Esophagus squamous epithelium (tissue), 5 donors: ENCODE measurements at places on chromosomes 12 and 14.

DNA sequence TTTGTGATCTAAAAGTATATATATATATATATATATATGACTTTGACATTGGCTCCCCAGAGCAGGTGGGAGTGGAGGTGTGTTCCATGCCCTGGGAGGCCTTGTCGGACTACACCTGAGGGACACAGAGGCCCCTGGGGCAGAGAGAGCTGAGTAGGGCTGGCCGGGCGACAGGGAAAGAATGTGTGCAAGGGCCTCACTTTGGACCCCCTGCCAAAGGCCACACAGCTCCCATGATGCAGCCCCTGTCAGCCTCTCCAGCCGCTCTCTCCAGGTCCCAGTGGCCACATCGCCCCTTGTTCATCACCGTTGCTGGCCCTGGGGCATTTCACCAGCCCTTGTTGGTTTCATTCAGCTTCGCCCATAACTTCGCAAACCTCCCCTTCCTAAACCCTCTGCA, 123.9 kb downstream of the BCL11B start:
- DNase-seq: no peak

- no peak for DNase-seq
Measured at GRCh38 chr12:1289371-1290155, 298.5 kb downstream of the ERC1 start.

DNA sequence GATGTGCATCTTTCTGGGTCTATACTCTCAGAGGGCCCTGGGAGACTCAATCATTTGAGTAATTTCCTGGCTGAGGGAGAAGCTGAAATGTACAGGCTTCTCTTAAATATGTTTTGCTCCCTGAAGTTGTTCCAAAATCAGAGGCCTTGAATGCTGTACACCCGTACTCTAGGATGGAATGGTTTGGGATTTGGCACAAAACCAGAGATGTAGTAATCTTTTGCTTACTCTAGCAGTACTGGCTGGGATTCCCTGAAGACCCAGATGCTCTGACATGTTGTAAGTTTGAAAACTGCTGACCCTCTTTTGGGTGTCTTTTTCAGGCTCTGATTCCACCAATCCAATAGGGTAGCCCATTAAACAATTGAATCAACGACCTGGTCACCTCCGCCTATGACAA, 10.4 kb downstream of the ACACB start:
- DNase-seq: no peak

DNA sequence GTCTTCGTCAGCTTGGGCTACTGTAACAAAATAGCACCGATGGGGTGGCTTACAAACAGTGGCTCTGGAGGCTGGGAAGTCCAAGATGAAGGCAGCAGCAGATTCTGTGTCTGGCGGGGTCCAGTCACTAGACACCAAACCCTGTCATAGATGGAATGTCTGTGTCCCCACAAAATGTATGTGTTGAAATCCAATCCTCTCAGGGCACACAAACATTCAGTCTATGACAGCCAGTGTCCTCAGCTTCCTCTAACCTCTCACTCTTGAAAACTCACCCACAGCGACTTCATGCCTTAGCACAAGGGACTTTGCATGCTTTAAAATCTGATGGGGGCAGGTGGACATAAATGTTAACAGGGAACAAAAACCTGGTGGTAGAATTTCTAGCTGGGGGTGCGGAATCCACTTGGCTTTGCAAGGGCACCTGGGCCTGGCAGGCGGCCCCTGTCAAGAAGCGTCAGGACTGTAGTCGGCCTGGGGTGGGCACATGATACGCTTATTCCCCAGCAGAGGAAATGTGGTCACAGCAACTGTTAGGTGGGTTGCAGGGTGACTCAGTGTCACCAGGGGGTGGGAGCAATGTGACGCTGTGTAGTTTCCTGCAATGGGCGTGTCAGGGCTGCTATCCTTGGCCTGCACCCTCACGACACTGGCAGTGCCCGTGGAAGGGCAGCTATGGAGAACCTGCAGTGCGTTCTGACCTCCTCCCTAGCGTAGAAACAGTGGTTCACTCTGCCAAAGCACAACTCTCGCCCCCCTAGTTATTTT, 17.7 kb downstream of the RIN3 start:
- DNase-seq: no peak

DNA sequence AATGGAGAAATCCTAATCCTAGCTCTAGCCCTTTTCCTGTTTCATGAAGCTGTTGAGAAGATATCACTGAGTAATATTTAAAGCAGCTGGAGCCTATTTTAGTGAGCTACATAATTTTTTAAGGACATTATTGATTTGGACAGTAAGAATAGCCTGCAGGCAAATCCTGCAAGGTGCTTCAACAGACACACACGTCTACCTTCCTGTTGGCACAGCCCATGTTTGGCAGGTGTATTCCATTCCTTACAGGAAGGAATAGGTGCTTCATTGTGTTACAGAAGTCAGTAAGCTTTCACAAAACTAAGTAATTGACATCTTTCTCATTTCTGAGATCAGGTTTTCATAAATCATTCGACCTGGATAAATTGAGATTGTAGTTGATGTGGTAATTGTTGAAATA, 50.6 kb downstream of the FOXA1 start:
- DNase-seq: no peak

- DNase-seq: no peak
Measured at GRCh38 chr14:65224799-65225198, 122.5 kb upstream of the MAX start.

DNA sequence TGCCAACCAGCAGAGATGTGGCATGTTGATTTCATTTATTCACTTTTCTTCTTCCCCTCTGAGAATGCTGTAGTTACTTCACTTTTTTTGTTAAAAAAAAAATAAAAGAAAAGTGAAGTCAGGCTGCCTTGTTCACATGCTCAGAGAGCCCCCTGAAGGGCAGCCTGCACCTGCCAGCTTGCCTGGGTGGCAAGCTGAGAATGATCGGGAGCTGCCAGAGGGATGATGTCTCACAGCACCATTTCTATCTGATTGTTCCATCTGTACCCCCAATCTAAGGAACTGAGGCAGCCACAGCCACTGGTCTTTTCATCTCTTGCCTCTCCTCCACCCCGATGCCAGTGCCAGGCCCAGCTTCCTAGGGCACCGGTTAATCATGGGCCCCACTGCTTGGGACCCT, 118.2 kb downstream of the TSPAN9 start:
- no peak for DNase-seq

- no peak for DNase-seq
Measured at GRCh38 chr12:68924546-68924945, 8.4 kb downstream of the CPM start.

DNA sequence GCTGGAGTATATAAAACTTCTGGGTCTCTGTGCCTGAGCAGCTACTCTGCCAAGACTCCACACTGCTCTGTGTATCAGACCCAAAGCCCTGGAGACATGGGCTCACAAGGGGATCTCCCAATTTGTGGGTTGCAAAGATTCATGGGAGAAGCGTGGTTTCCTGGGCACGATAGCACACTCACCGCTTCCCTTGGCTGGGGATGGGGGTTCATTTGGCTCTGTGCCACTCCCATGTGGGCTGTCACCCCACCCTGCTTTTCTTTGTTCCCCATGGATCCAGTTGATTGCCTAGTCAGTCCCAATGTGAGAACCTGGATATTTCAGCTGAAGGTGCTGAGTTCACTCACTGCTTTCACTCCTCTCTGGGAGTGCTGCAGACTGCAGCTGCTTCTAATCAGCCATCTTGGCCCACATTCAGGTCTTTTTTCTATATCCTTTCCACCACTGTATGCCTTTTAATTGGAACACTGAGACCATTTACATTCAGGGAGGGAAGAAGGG, 40.0 kb upstream of the PCNX4 start:
- no peak for DNase-seq

GRCh38 chr12:8018666-8019581, 13.6 kb upstream of the FOXJ2 start:
- DNase-seq: no peak

DNA sequence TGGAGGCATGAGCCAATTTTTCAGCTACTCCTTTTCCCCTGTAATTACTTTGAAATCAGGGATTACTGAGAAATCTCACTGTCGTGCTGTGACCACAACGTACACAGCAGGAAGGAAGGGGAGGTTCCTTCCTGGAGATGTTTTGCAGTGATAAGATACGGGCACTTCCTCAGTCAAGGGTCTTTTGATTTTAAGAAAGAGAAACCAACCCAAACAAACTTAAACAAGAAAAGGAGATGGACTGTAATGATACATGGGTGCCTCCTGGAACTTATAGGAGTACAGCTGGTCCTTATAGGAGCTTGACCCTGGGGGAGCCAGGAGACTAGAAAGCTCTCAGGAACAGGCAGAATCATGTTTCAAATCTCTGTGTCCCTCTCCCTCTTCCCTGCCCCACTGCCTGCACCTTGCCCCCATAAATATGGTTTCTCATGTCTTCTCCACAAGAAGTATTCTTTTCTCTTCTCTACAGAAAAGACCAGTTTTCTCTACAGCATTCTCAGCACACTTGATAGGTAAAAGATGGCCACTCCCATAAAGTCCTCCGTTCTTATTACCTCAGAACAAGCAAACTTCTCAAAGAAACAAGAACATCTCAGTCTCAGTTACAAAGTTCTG, 281.1 kb upstream of the AMIGO2 start:
- no peak for DNase-seq

- no peak for DNase-seq
Measured at GRCh38 chr12:101746196-101746595, 6.9 kb upstream of the SYCP3 start.

- DNase-seq: no peak
Measured at GRCh38 chr14:103367995-103368394, 17.2 kb upstream of the MARK3 start.

- no peak for DNase-seq
Measured at GRCh38 chr12:2228535-2228934, 175.7 kb downstream of the CACNA1C start.

DNA sequence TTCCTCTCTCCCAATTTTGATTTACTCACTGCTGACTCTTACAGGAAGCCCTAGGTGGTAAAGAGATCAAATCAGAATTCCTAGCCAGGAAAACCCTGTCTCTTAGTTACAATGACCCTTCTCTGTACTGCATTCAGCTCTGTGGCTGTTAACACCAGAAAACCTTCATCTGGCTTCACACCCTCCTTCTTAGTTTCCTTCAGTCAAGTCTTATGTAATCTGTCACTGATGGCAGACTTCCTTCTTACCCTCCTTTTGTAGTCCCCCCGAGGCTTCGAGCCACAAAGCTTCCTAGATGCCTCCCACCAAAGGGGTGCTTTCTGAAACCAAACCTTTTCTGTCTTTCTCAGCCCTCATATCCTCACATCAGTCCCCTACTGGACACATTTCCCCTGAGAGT, 16.5 kb downstream of the NGDN start:
- no peak for DNase-seq

DNA sequence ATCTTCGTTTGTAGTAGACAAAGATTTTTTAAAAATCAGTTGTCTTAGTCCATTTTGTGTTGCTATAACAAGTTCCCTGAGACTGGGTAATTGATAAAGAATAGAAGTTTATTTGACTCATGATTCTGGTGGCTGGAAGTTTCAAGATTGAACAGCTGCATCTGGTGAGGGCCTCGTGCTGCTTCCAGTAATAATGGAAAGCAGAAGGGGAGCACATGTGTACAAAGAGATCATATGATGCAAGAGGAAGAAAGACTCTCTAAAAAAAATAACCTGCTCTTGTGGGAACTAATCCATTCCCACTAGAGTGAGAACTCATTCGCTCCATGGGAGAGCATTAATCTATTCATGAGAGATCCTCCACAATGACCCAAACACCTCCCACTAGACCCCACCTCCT, 24.8 kb downstream of the MUCL1 start:
- DNase-seq: no peak
